Heart right ventricle (tissue), 16 donors: ENCODE measurements at places on chromosomes 3 and 15. TPM values are rescaled to one million over a fixed set of nuclear protein-coding genes. Genes with fewer than 3 reads are reported as not detected.

CASR gene
- not detected for total RNA-seq

IL17RD gene
- total RNA-seq, result 4.0 TPM

TUSC2 gene
- 28.2 TPM for total RNA-seq

ANKRD63 gene
- total RNA-seq, result not detected

DNA sequence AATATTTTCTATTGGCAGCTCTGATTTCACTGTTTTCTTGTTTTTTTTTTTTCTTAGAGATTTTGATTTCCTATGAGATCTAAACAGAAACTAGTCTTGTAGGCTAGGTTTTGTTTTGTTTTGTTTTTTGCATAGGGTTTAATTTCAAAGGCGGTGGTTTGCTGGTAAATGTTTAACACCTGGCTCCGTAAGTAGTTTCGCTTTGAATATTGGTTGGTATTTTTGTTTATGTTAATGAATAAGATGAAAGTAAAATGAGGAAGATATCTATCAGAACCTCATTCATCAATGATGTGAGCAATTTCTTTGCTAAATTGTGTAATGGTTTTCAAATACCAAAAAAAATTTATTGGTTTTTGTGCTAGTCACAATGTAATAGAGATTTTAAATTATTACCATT lies 39.7 kb upstream of the TM4SF1 start:
- DNase-seq, result no peak

GRCh38 chr15:63749330-63749942 lies 84.3 kb downstream of the HERC1 start:
- DNase-seq, result no peak

DNA sequence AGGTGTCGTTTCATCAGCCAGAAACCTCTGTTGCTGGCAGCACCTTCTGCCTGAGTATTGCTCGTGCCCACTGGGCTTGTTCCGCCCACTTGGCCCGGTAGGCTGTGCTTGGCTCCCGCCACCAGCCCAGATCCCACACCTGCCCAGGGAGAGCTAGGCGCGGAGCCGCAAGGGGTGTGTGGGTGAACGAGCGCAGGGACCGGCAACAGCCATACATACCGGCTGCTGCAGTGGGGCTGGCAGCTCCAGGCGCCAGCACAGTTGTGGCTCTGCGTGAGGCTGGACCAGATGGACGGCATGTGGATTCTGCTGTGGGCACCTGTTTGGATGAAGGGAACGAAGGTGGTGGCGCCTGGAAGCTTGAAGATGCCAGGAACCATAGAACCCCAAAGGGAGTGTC lies 331.5 kb upstream of the MCTP2 start:
- DNase-seq, result no peak

GRCh38 chr3:3745693-3746092 lies 53.5 kb upstream of the LRRN1 start:
- no peak for DNase-seq

DNA sequence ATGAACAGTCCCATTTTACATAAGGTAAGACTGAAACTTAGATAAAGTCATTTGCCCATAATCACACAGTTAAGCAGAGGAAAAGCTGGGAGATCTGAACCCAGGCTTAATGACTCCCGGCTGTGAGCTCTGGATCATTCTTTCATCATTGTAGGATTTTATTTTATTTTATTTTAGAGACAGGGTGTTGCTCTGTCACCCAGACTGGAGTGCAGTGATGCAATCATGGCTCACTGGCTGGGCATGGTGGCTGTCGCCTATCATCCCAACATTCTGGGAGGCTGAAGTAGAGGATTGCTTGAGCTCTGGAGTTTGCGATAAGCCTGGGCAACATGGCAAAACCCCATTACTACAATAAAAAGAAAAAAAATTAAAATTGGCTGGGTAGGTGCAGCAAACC lies 31.2 kb upstream of the RAF1 start:
- no peak for DNase-seq

DNA sequence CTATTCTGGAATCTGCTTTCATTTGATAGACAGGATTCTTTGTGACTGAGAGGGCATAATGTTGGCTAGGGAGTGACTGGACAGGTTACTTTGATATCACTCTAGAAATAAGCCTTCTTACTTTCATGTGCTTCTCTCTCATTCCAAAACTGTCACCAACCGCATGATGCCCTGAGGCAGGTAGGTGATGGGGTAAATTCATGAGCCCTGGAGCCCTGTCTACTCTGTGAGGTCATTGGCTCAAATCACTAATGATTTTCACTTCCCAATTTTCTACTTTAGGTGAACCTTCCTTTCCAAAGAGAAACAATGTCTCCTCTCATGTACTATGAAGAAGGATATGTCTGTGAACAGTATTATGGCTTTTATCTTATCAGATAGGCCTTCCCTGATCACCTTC lies 596.7 kb downstream of the TUSC7 start:
- DNase-seq, result no peak

DNA sequence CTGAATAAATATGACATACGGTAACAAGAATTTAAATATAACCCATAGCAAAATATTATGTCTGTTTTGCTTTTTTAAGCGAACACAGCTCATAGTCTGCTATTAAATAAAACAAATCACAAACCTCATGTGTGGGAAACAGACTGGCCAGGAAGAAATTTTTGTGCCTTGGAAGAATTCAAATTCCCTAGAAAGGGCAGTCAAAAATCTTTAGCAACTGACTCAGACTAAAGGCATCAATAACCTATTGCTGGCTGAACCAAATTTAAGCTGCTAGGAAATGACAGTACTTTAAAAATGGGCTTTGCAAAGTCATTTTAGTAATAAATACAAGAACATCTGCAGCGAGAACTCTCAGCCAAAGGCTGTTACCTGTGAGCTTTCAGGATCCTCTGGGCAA lies 151.4 kb downstream of the PLD1 start:
- no peak for DNase-seq

DNA sequence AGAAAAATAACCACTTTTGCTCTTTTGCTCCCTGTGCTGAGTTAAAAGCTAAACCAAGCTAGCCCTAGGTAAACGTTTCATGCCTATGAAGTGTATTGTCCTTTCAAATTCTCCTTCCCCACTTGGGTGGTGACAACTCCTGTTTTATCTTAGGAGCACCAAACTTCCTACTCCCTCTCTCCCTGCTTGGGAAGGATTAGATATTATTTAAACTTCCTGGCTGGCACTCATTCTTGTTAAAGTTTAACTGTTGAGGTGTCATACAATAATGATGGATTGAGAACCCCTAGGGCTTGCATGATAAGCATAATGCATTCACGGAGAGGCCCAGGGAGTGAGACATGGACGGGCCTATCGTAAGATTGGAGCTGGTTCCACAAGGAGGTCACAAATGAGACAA lies 29.5 kb downstream of the B4GALT4 start:
- DNase-seq, result no peak

GRCh38 chr3:168714609-168715240 lies 619.0 kb upstream of the GOLIM4 start:
- no peak for DNase-seq

GRCh38 chr3:67819447-67819846 lies 165.0 kb upstream of the SUCLG2 start:
- no peak for DNase-seq

- peak; percentile 7 for DNase-seq
These were observed 345.6 kb downstream of the MCTP2 start for GRCh38 chr15:94576889-94577533.

GRCh38 chr3:36606871-36607765 lies 157.2 kb downstream of the DCLK3 start:
- no peak for DNase-seq

DNA sequence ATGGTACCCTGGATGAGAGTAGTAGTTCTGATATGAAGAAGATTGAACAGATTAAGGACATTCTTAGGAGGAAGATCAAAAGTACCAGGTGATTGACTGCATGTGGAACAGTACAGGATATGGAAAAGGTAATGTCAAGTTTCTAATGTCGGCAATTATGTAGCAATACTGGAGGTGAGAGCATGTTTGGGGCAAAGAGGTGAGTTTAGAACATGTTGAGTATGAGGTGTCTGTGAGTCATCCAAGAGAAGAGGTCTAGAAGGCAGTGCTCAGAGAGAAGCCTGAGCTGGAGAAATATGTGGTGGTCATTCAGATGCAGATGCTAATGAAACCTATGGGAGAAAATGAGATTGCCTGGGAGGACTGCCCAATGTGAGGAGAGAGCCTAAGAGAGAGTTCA lies 305.6 kb downstream of the ZBTB20 start:
- DNase-seq, result no peak

DNA sequence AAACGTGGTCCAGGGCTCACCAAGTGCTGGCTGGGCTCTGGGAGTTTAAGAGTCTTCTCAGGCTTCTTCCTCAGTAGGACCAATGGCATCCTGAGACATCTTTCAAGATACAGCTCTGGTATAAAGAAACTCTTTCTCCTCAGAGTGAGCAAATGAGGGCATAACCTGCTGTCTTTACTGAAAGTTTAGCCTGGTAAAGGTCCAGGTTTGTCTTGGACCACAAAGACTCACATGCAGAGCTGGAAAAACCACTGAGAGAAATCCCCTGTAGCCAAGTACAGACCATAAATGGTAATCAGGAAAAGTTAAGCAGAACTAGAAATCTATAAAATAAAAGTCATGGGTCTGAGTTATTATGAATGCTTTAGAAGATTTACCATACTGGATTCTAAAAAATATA lies 23.1 kb downstream of the CD47 start:
- no peak for DNase-seq

- no peak for DNase-seq
These were observed 925.7 kb downstream of the EPHA3 start for GRCh38 chr3:90032980-90033641.

- DNase-seq, result no peak
These were observed 53.0 kb downstream of the IQSEC1 start for GRCh38 chr3:13020159-13020750.

DNA sequence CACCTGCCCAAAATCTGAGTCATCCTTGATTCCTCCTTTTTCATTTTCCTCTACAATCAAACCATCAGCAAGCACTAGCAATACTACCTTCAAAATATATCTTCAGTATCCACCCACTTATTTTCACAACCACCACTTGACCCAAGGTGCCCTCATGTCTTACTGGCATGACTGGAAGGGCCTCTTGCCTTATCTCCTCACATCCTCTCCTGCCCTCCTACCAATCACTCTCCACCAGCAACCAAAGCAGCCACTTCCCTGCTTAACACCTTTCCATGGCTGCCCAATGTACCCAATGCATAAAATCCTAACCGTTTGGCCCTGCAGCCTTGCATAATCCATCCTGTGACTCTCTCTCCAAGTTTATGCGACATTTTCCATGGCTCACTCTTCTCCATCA lies 76.0 kb downstream of the MTHFS start:
- DNase-seq, result no peak

GRCh38 chr3:122560680-122561079 lies 3.4 kb downstream of the PARP9 start:
- peak; percentile 42 for DNase-seq
